ENCODE measurements at places on chromosomes 2 and 18.

DNA sequence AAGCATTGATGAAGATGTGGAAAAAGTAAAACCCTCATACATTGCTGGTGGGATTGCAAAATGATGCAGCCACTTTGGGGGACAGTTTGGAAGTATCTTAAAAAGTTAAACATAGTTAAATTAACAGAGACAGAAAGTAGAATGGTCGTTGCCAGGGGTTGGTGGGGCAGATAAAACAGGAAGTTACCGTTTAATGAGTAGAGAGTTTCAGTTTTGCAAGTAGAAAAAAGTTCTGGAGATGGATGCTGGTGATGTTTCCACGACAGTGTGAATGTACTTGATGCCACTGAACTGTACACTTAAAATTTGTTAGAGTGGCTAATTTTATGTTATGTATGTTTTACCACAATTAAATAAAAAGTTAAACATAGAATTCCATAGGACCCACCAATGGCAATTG, 44.5 kb upstream of the EGR4 start:
- DNase-seq = no peak

GRCh38 chr2:121816797-121817196, 61.3 kb downstream of the TSN start:
- no peak for DNase-seq

GRCh38 chr2:98515250-98515991, 70.8 kb downstream of the INPP4A start:
- no peak for DNase-seq

- no peak for DNase-seq
Measured at GRCh38 chr2:234995332-234996068, 43.7 kb downstream of the SH3BP4 start.

DNA sequence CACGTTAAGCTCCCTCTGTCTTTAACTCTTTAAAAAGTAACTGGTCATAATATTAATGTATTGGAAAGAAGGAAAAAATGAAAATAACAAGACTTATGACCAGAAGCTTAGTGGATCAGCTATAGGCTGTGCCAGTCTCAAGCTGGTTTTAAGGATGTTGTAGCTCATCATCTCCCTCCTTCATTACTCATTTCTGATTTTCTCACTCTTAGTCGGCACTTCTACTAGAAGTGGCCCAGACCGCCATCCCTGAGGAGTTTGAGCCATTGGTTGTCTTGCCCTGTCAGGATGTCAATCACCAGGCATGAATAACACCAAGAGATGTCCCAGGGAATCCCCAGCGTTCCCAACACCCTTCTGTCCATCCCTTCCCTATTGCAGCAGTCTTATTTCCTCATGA, 151.5 kb downstream of the ASXL3 start:
- no peak for DNase-seq

DNA sequence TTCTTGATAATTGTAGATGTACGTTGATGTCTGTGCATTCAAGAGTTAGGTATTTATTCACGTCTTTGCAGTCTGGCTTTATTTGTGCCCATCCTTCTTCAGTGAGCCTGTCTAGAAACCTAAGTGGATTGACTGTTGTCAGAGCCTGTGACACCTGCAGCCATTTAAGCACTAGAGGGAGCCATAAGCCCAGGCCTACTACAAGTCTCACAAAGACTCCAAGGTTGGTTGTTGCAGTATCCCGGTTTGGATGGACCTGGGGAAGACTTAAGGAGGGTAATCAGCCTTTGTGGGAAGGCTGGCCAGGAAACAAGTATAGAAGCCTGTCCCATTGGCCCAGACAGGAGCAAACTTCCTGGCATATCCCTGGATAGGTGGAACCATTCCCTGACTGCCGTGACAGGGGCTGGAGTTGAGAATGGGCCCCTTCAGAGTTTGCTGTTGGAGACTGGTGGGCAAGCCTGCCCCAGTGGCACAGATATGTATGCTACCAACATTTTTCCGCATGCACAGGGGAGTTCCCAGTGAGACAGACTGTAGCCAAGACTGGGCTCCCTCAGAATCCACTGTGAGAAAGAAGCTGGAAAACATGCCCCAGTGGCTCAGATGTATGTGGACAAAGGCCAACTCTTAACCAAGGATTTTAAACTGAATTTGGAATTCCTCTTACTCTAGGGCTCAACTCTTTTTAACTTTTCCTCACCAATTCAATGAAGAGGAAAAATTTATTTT, 9.3 kb upstream of the LRRC30 start:
- no peak for DNase-seq

GRCh38 chr2:205405752-205406151, 276.5 kb upstream of the NRP2 start:
- DNase-seq = no peak

DNA sequence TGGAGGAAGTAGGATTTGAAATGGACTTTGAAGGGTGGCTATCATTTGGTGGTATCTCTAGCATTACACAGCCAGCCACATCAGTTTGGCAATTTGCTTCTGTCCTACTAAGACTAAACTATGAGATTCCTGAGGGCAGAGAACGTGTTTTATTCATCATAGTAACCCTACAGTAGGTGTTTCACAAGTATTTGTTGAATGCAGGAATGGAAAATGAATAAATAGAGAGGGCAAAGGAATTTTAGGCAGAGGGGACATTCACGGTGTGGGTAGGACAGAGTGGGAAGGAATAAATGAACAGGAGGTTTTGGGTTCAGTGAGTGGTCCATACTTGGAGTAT, 15.7 kb upstream of the GPR39 start:
- no peak for DNase-seq

- DNase-seq = no peak
Measured at GRCh38 chr2:52070665-52071064, 1038.7 kb upstream of the NRXN1 start.

- DNase-seq = no peak
Measured at GRCh38 chr2:98445683-98446581, 1.3 kb downstream of the INPP4A start.

- no peak for DNase-seq
Measured at GRCh38 chr2:105127289-105127915, 89.5 kb downstream of the MRPS9 start.

GRCh38 chr2:182946958-182947369, 80.5 kb upstream of the FRZB start:
- DNase-seq = no peak

GRCh38 chr2:17830053-17831034, 14.1 kb downstream of the MSGN1 start:
- DNase-seq = no peak

- DNase-seq = no peak
Measured at GRCh38 chr2:129004485-129004884, 685.8 kb upstream of the HS6ST1 start.

GRCh38 chr18:48842259-48843061, 108.3 kb downstream of the SMAD7 start:
- DNase-seq = no peak

DNA sequence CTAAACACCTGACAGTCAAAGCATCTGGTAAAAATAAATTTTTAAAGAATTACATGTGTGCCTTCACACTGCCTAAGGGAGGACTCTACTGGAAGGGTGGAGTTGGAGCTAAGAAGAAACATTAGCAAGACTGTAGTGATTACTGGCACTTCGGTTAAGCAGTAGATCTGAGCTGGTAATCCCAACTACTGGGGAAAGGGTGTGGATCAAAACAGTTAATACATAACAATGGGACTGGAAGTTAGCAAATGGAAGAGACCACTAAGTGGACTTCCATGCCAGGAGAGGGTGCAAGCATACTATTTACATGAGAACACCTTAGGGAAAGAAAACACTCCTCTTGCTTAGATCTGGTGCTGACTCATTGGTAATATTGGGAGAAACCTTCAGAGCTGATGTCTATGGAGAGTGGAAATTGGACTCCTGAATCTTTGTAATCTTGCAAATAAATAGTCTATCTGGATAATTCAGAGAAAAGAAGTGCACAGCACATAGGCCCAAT, 519.6 kb upstream of the LINC00305 start:
- no peak for DNase-seq

GRCh38 chr2:59461127-59461526, 1092.3 kb downstream of the BCL11A start:
- no peak for DNase-seq
